ENCODE measurements at places on chromosomes 2 and 18.

DNA sequence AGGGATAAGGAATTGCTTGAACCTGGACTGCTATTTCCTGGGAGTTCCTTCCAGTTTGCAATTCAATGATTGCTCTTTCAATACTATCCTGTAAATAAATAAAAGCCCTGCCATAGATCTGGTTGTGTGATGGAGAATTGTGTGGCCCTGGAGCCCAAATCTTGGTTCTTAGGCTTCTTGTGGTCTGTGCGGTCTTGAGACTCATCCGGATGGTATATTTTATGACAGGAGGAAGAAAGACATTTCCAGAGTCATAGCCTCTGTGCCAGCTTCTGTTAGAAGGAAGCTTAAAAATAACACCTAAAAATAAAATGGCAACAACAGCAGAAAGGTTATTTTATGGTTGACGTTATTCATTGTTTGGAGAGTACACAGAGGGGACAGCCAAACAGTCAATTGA lies 137.7 kb downstream of the ABCA12 start:
- DNase-seq: no peak

GRCh38 chr2:223470602-223471001 lies 131.6 kb downstream of the SCG2 start:
- no peak for DNase-seq

GRCh38 chr2:80053522-80054345 lies 250.8 kb downstream of the LRRTM1 start:
- DNase-seq: no peak

GRCh38 chr2:157876786-157877138 lies 632 bp upstream of the ACVR1 start:
- DNase-seq: no peak

- no peak for DNase-seq
These were observed 47.8 kb upstream of the ZEB2 start for GRCh38 chr2:144567745-144568144.

- no peak for DNase-seq
These were observed 317.2 kb upstream of the FIGN start for GRCh38 chr2:164053021-164053420.

- no peak for DNase-seq
These were observed 33.7 kb downstream of the CERKL start for GRCh38 chr2:181623159-181623558.

- DNase-seq: no peak
These were observed 1.1 kb upstream of the RPL37A start for GRCh38 chr2:216497382-216498069.

DNA sequence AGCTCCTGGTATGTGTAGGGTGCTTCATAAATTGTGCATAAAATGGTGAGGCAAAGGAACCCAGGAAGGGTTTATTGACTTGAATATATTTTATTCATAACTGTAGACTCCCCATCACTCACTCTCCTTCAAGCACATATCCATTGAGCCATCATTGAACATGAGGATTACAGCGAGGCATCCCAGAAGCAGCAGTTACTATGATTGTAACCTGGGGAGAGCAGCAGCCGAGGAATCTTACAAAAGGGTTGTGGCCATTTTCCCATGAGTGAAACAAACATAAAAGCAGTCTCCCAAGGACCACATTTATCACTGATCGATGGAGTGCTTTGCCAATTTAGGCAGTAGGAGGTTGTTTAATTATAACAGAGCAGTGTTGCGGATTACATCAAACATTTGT lies 183.4 kb downstream of the NCK2 start:
- no peak for DNase-seq

GRCh38 chr2:30231212-30231995 lies at the start of gene LBH:
Gene LBH (plus strand): TSS chr2:30231534. CDS start chr2:30231739, 205 bp downstream.
- peak; percentile 84 for DNase-seq

DNA sequence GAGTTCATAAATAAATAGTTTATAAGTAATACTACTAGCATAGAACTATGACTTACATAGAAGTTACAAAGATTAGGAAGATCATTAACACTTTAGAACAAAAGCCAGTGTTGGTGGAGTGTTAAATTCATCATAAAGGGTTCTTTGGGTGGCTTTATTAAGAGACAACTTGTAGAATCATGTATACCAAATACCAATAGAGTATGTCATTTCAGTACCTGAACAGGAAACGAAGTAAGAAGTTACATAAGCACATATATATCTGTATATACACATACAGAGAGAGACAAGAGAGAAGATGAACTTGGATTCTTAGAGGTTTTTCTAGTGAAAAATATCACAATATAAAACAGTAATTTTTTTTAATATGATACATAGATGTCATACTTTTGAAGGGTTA lies 82.5 kb upstream of the OTX1 start:
- DNase-seq: no peak

DNA sequence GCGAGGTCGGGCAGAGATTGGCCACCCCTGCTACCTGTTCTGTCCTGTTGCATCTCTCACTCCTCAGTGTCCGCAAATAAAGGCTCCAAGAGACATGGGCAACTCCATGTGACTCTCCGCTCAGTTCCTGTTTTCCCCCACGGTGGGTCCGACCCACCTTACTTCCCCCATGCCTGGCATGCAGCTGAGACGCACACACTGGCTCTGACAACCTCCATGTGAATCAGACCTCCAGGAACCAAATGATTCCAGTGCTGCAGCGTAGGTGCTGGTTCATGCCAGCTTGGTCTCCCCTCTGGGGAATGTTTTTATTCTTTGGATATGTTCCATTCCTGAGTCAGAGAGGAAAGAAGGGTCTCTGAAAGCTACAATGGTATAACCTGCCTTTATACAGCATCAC lies 221.5 kb downstream of the SH3RF3 start:
- no peak for DNase-seq

DNA sequence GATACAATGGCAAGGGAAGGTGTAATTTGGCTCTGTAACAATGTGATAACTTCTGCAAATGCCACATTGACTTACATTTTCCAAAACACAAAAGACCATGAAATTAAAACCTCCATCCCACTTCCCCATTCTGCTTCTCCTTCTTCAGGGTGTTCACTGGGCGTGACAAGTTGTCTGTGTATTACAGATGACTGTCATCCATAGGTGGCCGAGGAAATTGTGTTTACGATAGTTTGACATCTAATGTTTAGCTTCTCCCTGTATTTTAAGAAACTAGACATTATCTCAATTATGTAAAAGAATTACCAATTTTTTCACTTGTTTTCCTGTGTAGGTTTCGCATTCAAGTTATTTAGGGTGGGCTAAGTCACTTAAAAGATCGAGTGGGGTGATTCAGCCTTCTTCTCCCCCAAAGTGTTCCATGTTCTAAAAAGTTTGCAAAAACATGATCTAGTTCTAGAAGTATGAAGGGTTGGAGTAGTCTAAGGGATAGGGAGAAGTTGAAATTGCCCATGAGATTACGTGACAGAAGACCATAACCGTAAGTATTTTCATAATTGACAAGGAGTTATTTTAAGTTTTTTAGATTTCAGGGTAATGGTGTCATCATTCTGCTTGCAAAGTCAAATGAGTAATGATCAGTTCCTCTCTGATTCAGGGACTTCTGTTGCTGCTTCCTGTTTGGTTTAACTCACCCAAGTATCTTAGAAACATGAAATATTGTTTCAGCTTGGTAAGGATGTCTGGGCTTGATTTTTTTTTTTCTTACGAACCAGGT lies 25.2 kb upstream of the CYTIP start:
- DNase-seq: no peak

DNA sequence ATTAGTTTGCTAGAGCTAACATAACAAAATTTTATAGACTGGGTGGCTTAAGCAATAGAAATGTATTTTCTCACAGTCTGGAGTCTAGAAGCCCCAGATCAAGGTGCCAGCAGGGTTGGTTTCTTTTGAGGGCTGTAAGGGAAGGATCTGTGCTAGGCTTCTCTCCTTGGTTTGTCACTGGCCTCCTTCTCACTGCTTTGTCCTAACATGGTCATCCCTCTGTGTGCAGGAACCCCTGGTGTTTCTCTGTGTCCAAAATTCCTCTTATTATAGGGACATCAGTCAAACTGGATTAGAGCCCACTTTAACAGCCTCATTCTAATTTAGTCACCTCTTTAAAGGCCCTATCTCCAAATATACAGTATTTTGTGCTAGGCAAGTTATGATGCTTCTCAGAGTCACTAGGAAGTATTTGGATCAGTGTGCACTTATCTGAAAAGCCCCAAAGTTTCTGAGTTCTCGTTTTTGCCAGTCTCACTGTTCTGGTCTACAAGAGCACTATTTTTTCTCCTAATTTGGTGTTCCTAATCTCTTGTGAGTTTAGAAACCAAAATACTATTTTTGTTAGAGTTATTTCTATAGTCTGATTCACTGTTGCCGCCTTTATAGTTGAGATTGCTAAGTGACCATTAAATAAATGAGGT lies 29.0 kb downstream of the ZC3H6 start:
- no peak for DNase-seq

GRCh38 chr2:205539603-205540002 lies 142.7 kb upstream of the NRP2 start:
- DNase-seq: no peak

DNA sequence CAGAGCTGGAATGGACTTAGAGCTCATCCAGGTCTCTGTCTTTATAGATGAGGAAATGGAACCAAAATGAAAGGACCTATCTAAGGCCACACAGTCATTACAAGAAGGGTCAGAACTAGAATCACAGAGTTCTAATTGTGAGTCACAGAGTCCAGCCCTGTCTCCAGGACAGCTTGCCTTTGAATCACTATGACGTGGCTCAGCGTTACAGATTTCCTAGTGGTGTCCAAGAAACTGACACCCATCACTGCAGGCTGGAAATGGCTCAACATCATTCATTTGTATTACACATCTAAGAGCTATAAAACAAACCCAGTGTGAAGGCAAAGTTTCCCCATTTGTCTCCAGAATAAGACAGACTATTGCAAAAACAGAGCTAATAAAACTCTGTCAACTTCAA lies 164.3 kb upstream of the SIX2 start:
- no peak for DNase-seq

DNA sequence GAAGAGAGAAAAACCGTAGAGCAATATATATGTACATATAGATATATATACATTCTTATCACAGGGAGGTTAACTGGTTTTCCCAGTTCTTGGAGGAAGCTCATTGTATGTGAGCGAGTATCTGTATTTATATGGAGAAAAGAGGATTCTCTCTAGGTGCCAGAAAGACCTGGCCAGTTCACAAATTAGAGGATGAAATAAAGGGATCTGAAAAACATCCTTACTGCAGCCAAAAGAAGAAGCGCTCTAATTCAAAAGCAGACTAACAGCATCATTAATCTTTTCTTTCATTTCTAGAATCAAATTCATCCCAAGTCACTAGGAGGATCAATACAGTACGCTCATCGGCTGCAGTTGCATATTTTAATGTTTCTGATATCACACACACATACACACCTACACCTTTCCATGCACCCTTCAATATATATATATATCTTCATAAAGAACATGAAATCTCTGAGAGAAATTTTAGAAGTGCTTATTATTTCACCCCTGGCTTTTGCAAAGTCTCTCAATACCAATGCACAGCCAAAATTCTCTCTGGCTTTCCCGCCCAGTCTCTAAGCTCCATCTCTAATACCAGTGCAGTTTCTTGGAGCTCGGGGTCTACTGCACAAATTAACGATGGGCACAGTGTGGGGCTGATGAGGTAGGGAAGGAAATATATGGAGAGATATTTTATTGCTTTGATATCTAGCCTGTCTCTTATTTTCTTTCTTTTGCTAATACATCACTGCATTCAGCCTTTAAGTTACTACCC lies 731 bp downstream of the NRXN1 start:
- DNase-seq: no peak

DNA sequence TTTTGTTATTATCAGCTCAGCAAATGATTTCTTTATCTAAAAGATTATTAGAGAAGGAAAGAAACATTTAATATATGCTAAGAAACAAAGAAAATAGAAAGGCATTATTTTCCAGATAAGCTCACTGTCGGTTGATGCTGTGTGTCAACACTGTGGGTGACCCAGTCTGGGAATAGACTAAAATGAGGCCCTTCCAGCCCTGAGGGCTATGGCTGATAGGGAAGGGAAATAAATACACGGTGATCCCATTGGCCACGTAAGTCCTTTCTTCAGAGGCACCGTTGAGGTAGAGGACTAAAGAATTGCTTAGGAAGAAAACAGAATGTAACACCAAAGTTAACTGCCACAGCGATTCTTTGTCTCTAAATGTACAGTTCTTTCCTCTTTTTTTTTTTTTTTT lies 1.8 kb downstream of the ABCB11 start:
- DNase-seq: no peak

- DNase-seq: no peak
These were observed 39.1 kb downstream of the SP100 start for GRCh38 chr2:230455005-230455684.

DNA sequence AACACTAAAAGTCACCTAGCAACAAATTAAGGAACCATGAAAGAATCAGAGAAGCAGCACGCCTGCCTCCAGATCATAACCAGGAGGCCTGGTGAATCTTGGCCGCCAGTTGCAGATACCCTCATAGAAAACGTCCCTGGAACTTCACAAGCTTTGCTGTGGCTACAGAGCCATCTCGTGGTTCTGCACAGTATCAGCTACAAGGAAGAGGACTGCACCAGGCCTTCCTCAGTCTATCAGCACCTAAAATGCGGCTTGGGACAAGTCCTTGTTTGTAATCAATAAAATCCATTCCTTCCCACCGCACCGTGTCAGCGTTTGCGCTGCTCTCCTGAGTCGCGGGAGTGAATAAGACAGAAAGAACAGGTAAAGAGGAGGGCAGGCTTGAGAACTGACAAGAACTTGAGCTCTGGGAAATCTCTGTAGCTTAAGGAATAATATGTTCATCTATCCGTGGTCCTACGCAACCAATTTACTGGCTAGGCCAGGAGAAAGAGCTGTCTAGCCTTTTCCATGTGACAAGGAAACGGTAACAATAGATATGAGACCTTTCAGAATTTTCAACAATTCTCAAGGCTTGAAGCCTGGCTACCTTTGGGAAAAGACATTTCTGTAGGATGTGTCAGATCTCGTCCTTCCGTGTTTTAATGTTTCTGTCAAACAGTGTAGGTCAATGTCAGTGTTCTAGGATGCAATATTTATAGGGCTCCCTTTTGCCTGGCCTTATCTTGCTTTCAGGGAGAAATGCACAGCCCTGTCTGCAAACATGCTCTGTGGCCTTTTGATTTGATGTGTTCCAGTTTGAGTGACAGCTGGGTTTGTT lies 128.5 kb upstream of the RAB12 start:
- DNase-seq: no peak
